ENCODE measurements at places on chromosomes 4 and X.

DNA sequence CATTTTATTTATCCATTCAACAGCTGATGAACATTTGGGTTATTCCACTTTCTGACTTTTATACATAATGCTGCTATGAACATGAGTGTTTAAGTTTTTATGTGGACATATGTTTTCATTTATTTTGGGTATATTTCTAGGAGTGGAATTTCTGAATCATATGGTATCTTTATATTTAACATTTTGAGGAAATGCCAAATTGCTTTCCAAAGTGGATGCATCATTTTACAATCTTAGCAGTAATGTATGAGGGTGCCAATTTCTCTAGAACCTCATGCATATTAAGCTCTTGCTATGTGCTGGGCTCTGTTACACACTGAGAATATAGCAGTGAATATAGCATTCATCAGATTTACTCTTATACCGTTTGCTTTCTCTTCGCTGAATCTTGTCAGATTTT lies 983.7 kb downstream of the STIM2 start:
- DNase-seq, result no peak

GRCh38 chr4:162891788-162892707 lies 274.6 kb downstream of the NAF1 start:
- no peak for DNase-seq

- no peak for DNase-seq
Measured at GRCh38 chr4:173432430-173432829, 33.5 kb upstream of the SCRG1 start.

GRCh38 chr4:13323921-13324320 lies 160.2 kb downstream of the RAB28 start:
- no peak for DNase-seq

DNA sequence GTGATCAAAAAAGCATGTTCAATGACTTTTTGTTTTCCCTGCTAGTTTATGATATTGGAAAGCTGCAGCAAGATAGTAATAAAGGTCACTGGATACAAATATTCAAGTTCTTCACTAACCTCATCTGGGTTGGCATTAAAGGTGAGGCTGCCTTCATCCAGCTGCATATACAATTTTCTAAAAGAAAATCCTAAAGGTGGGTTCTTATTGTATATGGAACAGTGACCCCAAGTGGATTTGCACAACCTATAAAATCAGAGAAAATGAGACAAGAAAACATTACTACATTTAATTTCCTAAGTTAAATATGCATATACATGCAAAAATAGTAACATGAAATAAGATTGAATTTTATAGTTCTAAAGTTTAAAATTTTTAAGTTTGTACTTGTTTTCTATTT lies 23.9 kb downstream of the FBXO8 start:
- DNase-seq, result no peak

DNA sequence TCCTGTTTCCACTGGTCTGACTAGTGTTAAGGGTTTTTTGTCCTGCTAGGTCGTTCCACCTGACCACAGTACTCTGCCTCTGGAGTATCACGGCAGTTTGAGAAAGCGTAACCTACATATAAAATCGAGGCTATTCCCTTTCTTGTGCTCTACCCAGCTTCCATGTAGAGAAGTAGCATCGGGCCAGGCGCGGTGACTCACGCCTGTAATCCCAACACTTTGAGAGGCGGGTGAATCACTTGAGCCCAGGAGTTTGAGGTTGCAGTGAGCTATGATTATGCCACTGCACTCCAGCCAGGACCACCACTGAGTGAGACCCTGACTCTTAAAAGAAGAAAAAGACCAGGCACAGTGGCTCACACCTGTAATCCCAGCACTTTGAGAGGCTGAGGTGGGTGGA lies 7.5 kb downstream of the PPEF1 start:
- no peak for DNase-seq

GRCh38 chrX:46759645-46759974 lies 692 bp upstream of the SLC9A7 start:
- DNase-seq, result no peak

DNA sequence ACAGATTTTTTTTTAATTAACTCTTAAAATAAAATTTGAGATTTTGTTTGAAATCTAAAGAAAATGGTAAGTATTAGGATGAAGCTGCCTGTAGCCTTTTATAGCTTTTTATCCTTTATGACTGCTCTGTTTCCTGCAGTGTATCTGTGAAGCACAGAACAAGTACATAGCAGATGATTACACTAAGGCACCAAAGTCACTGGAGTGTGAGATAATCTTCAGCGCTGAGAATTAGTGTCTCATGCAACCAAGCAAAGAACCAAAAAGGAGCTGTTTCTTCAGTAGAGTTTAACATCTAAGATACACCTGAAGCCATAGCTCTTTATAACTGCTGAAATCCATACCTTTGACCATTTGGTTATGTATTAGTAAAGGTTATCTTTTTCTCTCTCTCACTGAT lies 1989.8 kb upstream of the PCDH10 start:
- DNase-seq, result no peak

GRCh38 chr4:33058998-33059397 lies 2338.8 kb downstream of the PCDH7 start:
- no peak for DNase-seq

DNA sequence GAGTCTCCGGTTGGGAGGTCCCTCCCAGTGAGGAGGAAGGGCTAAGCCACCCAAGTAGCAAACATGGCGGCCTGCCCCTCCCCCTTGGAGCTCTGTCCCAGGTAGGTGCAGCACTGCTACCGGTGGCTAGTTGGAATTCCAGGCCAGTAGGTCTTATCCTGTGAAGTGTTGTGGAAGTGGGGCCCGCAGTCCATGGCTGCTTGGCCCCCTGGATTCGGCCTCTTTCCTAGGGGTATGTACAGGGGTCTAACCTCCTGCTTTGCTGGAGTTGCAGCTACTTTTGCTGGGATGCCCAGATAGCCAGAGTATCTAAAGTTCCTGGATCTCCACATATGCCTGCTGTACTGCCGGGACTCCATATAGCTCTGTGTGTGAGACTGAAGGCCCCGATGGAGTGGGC lies 9.9 kb upstream of the TMSB15C start:
- DNase-seq, result no peak

- DNase-seq, result no peak
Measured at GRCh38 chr4:18318682-18319388, 297.3 kb upstream of the LCORL start.

GRCh38 chrX:776061-776460 lies 145.5 kb downstream of the SHOX start:
- no peak for DNase-seq

Data from stromal cell of bone marrow (primary cell).